ENCODE measurements at places on chromosomes 2 and 18. TPM values are rescaled to one million over a fixed set of nuclear protein-coding genes. Genes with fewer than 3 reads are reported as not detected.

DNA sequence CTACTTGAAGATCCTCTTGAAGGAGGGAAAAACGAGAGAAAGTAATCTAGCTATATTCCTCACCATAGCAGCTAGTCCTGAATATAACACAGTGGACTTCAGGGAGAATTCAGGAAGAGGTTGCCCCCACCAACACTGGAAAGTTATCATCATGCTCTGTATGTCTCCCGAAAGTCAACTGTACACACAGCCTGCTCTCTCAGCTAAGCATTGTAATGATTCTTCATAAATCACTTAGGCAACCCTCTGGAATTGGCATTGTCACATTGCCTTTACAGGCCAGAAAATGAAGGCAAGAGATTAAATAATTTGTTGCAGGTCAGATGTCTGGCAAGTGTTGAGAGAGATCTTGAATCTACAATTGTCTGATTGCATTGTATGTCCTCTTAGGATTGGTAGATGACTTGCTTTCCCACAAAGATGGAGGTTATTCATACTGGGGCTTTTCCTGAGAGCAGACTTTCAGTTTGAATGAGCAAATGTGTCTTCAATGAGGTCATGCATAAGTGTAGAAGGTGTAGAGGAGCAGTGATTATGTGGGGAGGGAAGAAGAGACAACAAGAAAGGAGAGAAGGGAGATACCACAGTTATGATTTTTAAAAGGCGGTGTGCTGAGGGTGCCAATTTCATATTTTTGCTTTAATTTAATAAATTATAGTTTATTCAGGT lies 667.2 kb downstream of the DCDC2C start:
- H3K4me3 ChIP-seq: no peak overlapping the region
- H3K27me3 ChIP-seq: no peaks in the 10 kb centered on the region
- peaks cover under 1% of the 10 kb centered on the region for H3K36me3 ChIP-seq

GRCh38 chr2:100731535-100731981 lies 88.4 kb upstream of the NPAS2 start:
- H3K4me1 ChIP-seq: peaks cover 8% of the 10 kb centered on the region
- H3K27ac ChIP-seq: no peak overlapping the region
- no peak overlapping the region for H3K4me3 ChIP-seq

DNA sequence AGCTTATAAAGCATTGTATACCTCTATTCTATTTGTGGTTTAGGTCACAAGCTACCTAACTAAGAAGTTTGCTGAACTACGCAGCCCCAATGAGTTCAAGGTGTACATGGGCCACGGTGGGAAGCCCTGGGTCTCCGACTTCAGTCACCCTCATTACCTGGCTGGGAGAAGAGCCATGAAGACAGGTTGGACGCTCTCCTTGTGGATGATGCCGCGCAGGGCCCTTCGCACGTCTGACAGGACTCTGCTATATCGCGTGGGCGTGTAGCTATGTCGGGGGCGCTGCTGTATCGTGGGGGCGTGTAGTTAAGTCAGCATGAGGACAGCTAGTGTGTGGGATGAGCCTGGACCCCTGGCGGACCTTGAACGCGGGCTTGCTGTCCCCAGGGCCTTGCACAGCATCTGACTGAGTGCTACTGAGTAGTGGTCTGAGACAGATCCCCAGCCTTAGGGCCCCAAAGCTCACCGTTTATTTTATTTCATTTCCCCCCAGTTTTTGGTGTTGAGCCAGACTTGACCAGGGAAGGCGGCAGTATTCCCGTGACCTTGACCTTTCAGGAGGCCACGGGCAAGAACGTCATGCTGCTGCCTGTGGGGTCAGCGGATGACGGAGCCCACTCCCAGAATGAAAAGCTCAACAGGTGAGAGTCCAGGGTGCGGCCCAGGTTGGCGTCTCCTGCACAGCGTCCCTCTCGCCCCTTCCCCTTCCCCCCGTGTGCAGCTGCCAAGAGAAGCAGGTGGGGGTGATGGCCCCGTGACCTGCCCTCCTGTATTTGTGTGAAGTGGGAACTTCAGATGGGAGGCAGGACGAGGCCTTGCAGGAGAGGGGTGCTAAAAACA lies 15.6 kb upstream of the CNDP1 start:
- no peak overlapping the region for H3K4me3 ChIP-seq
- no peak overlapping the region for H3K27ac ChIP-seq
- no peaks in the 10 kb centered on the region for H3K4me1 ChIP-seq
- 0 out of 2 replicates have a peak, but pooled peaks cover 6% of the 10 kb centered on the region for H3K36me3 ChIP-seq

DNA sequence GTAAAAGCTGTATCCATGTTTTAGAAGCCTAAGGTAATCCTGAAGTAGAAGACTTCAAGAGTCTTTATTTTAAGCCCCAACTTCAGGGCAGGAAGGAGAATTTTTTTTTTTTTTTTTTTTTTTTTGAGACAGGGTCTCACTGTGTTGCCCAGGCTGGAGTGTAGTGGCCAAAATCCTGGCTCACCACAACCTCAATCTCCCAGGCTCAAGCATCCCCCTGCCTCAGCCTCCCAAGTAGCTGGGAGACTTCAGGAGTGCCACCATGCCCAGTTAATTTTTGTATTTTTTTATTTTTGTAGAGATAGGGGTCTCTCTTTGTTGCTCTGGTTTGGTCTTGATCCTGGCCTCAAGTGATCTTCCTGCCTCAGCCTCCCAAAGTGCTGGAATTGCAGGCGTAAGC lies 3.3 kb upstream of the RNF152 start:
- no peak for DNase-seq
- no peak overlapping the region for H3K27ac ChIP-seq
- H3K36me3 ChIP-seq: no peaks in the 10 kb centered on the region
- no peak overlapping the region for H3K4me3 ChIP-seq

The TMEFF2 gene
- 2.1 TPM for polyA plus RNA-seq
